ENCODE measurements at places on chromosomes 5 and 9.

DNA sequence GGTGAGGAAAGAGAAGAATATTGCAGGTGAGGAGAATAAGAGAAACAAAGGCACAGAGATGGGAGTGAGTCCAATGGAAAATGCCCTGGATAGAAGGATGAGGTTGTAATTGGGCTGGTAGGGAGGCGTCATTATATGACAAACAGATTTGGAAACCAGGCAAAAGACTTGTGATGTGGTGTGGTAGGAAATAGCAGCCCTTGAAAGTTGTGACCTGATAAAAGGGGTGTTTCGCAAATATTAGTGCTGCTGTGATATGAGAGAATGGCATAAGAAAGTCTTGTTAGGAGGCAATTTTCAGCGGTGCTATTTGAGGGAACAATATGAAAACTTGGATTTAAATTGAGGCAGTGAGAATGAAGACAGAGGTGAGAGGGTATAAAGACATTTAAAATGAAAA is 217.5 kb upstream of the ACTBL2 start:
- no peak for DNase-seq

DNA sequence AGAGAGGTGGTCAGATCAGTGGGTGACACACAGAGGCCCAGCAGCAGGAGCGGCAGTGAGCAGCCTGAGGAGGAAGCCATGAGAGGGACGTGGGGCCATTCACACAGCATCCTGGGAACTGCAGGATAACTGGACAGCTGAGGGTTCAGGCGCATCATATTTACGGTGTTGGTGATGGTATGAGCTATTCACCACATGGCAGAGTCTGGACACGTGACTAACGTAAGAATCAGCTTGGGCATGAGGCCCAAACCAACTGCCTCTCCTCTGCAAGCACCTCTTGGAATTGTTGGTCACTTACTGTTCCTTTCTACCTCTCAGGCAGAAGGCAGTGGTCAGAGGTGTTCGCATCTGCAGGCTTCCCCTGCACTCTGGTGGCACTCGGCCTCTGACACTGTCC is 141.1 kb downstream of the ENTREP1 start:
- no peak for DNase-seq

DNA sequence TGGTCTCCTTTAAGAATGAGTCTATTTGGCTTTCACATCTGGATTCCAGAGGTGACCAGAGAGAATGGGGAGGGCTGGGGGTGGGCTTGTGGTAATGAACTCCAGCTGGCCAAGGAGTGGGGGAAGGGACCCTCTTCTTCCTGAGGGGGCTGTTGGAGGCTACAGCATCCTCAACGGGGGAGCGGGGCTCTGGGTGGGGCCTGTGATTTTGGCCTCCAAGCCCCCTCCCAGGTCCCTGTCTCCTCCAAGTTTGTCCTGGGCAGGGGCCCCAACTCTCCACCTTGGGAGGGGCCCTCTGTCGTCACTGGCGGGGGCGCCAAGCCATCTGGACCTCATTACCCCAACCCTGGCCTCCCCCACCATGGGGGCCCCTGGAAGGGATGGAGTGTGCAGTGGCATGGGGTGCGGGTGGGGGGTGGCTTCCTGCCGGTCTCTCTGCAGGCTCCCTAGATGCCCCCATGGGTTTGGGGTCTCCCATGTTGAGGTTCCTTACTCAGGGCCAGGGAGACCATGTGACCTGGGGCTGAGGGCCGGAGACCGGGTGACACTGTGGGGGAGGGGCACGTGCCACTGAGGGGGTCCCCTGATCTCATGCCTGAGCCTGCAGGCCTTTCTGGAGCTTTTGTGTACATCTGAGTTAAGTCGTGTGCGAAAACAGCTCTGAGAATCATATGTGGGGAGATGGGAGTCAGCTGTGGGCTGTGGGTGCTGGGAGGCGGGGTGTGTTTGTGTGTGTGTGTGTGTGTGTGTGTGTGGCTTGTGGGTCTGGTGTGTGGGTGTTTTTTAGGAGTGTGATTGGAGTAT is 32.4 kb downstream of the GOLGA2 start:
- peak; percentile 66 for DNase-seq

GRCh38 chr9:93437996-93438395 is 13.5 kb upstream of the FAM120A start:
- no peak for DNase-seq

GRCh38 chr5:122500245-122501088 is 188.4 kb downstream of the SNCAIP start:
- peak; percentile 66 for DNase-seq

- no peak for DNase-seq
Observed at GRCh38 chr9:135989722-135990467, 28.7 kb upstream of the UBAC1 start.

DNA sequence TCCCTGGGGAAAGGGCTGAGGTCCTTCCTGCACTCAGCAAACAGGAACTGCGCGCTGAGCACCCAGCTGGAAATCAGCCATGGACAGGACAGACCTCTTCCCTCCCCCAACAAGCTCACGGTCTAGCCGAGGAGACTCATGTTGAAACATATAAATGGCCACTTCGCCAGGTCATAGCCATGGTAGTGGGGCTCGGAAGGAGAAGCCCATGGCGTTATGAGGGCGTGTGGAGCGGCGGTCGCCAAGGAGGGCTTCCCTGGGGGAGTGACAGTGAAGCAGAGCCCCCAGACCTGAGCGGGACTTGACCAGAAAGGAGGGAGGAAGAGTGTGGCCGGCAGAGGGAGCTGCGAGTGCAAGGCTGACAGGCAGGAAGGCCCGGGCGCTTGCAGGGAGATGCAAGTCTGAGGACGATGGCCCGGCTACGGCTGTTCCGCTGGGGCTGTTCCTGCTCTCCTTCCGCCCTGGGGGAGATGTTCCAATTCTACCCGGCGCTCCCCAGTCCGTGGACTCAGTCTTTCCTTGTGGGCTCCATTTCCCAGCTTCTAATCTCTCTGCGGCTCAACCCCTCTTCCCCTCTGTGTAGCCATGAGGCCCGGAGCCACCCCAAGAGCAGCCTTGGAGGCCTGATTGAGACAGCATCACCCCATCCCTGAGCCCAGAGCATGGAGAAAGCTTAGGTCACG is 43.9 kb upstream of the PRRC2B start:
- peak; percentile 75 for DNase-seq

DNA sequence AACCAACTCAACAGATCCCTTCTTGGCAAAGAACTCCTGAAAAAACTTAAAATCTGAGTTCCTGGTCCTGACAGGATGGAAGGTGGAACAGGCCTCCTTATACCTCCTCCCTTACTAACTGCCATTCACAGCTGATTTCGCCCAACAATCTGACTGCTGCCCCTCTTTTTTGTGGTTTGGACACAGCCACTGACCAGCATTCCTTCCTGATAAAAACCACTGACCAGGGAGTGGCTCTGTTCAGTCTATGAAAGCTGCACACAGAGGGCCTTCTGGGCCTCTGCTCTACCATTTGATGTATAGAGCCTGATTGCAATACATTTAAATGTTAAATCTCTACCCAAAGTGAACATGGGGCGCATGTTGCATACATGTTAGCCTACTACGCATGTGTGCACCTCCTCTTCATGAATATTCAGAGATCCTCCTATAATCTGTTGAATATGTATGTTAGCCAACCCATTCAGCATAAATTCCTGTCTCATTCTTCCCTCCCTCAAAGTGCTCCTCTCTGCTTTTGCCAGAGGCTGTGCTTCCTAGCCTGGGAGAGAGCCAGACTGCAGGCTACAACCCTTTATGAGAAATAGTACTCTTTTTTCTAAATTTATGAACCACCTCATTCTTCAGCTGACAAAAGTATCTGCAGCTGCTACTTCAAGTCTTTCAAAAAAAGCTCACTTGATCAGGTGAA is 93.7 kb upstream of the MRPS30 start:
- no peak for DNase-seq

- DNase-seq: no peak
Observed at GRCh38 chr5:132812123-132812765, 858 bp upstream of the SOWAHA start.

DNA sequence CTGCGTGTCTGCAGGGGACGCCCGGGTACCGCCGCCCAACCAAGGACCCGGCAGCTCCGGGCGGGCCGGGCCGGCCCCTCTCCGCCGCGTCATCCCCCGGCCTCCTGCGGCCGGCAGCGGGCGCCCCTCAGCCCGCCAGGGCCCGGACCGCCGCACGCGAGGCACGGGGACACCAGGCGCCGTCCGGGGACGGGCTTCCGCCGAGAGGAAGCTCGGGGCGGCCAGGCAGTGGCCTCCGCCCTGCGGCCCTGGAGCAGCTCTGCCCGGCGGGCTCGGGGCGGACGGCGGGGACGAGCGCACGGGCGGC is 373 bp downstream of the FBXW5 start:
- DNase-seq: peak; percentile 68

- DNase-seq: no peak
Observed at GRCh38 chr9:94079236-94079635, 5.0 kb upstream of the PTPDC1 start.

GRCh38 chr9:32877103-32877502 is 93.8 kb downstream of the TMEM215 start:
- DNase-seq: no peak

DNA sequence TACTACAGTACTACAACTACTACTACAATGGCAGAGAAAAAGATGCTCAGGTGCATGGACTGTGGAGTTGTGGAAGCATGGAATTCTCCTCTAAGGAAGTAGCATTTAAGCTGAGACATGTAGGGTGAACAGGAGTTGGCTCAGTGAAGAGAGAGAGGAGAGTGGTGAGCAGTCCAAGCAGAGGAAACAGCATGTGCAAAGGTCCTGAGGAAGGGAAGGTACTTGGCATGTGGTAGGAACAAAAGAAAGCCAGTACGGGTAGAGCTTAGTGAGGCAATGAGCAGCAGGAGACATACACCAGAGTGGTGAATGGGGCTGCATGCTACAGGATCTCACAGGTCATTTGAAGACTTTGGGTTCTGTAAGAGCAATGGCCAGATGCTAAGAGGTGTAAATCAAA is 41.4 kb upstream of the GLRA1 start:
- DNase-seq: no peak

- no peak for DNase-seq
Observed at GRCh38 chr5:41482715-41483114, 27.7 kb downstream of the PLCXD3 start.

GRCh38 chr9:37251452-37251851 is 131.1 kb downstream of the ZCCHC7 start:
- no peak for DNase-seq

GRCh38 chr5:107930092-107930491 is 259.4 kb upstream of the EFNA5 start:
- DNase-seq: no peak

DNA sequence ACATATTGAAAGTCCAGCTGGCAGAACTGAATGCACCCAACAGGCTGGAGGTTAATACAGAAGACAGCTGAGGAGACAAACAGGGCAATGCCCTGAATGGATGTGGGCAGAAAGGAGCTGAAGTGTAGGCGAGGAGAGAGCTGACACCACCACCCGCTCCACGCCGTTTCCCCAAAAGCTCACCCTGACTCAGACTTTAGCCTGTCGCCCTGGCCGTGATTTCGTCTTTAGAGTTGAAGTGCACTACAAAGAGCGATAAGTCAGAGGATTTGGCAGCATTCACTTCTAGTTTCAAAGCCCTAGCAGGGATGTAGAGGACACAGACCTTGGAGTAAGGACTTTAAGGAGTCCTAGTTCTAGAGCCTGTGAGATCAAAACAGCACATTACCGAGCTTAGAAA is 2.2 kb upstream of the ERAP1 start:
- no peak for DNase-seq

DNA sequence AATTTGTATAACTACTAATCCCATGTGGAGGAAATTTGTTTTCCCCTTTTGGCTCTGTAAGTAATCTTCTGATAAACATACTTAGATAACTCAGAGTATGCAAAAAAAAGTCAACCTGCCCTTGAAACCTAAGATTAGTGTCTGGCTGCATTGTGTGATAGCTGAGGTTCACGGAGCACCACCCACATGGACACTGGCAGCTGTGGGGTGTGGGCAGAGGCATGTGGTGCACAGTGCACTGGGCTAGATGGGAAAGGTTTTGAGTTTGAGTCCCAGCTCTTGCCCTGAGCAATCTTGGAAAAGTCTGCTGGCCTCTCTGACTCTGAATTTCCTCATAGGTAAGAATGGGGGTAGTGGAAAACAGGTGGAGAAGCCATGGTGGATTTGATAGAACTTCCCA is 75.1 kb downstream of the PLCXD3 start:
- DNase-seq: no peak

- DNase-seq: peak; percentile 80
Observed at GRCh38 chr9:111759762-111760639, 34.7 kb downstream of the SHOC1 start.

- peak; percentile 35 for DNase-seq
Observed at GRCh38 chr5:78899922-78900362, 85.2 kb downstream of the ARSB start.

DNA sequence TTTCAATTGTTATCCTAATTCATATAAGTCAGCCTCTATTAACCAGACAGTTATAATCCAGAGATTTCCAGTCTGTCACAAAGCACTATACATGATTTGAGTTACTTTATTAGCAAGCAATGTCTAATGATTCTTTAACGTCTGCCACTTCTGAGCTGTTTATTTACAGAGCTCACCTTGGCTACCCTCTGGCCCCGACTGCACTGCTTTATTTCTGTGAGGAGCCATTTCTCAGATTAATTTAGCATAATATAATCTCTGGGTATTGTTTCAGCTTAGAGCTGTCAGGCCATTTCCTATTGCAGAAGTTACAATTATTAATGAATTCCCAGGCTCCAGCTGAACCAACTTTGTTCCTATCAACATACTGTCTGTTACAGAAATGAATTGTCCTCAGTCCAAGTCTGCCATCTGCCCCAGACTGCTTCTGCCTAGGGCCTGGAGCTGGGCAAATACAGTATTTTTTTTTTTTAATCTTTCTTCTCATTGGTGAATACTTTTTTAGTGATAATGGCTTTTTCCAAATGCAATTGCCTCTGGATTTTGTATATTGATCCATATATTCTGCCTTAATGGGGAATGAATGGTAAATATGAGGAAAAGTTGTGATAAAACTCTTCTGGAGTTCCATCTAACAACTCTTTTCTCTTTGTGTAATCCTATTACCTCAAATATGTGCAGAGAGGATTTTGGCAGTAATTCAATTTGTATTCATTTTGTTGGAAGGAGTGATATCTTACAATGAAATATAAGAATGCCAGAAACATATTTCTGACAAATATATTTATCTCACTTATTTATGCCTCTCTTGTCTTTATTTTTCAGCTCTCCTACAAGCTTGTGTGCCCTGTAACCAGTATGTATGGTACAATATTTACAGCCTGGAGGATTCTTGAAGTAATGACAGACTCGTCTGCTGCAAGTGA is 104.7 kb downstream of the FOCAD start:
- peak; percentile 5 for DNase-seq

- DNase-seq: no peak
Observed at GRCh38 chr5:109349388-109349787, 60.4 kb downstream of the PJA2 start.

DNA sequence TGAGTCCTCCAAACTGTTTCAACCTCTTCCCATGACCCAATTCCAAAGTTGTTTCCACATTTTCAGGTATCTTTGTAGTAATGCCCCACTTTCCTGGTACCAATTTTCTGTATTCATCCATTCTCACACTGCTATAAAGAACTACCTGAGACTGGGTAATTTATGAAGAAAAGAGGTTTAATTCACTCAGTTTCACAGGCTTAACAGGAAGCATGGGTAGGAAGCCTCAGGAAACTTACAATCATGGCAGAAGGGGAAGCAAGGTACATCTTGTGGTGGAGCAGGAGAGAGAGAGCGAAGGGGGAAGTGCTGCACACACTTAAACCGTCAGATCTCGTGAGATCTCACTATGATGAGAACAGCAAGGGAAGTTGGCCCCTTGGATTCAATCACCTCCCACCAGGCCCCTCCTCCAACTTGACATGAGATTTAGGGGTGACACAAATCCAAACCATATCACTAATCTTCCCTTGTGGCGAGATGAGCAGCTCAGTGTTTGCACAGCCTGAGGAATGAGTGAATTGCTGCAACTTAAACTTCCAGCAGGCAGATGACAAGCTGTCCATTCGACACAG is 42.9 kb downstream of the TRIP13 start:
- no peak for DNase-seq

- DNase-seq: peak; percentile 11
Observed at GRCh38 chr5:34959323-34959722, 30.0 kb downstream of the DNAJC21 start.

Measured in fibroblast of gingiva (primary cell).